ENCODE measurements at places on chromosomes 12 and 14.

DNA sequence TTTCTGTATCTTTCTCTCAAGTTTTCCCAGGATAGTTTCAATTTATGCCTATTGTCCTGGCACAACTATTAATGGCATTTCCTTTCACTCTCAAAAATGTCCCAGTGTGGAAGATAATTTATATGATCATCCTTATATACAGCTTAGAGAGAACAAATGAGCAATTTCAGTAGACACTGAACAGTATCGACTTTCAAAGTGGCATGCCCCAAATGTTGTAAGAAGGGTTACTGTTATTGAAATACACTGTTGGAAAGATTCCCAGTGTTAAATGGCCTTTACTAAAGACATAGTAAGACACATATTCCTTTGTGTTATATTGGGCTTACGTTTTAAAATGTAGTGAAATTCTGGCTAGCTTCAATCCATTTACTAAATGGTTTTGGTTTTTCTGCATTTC lies 202.3 kb upstream of the CDKN3 start:
- DNase-seq = no peak

- no peak for DNase-seq
Observed at GRCh38 chr14:22047115-22047514, 373.5 kb upstream of the OR4E1 start.

DNA sequence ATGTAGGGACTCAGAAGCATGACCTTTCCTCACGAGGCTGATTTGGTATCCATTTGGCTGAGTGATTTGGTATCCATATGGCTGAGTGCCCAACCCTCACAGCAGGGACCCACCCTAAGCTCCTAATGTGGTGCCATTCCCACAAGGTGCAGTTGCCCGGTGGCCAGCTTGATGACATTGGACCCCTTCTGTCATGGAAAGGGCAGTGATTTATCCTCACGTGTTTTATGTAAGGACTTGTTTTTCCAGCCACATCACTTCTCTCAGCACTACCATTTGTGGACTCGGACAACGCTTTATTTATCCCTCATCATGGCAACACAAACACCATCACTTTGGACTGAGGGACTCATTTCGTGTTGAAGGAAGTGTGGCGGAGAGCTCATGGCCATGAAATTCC lies 8.5 kb upstream of the CDC42BPB start:
- no peak for DNase-seq

DNA sequence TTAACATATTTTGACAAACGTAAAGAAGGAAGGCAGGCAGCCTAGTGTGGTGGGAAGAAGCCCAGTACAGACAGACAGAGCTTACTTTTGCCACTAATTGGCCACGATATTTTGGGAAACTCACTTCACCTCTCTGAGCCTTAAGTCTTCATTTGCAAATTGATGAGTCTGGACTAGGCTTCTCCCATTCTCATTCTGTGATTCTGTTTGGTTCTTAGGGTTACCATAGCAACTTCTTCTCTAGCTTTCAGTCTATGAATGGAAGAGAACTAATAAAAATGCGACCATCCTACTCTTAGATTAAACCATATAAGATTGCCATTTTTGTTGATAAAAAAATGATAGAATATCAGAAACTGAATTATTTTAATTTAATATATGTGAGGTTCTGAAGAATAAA lies 210.5 kb downstream of the SNAPC1 start:
- DNase-seq = no peak

DNA sequence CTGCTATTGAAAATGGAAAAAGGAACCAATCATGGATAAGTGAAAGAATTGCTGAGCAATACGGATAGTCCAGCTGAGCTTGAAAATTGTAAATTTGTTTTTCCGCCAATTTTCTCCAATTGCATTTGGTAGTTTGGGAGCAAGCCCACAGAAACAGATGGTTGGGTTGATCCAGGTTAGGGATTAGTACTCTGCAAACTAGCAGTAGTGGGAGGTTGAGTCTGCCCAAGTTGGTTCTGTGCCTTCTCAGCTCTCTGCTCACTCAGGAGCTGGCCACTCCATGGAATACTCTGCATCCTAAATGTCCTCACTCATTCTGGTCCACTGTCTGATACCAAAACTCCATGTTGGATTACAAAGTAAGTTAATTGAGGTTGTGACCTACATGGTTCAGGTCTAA lies 361.1 kb upstream of the ATP2B1 start:
- no peak for DNase-seq

All from T-helper 1 cell (primary cell).